Central memory CD8-positive, alpha-beta T cell (primary cell): ENCODE measurements at places on chromosomes 7 and 10.

- no peak for DNase-seq
Measured at GRCh38 chr7:80794631-80795573, 123.9 kb downstream of the SEMA3C start.

- DNase-seq, result no peak
Measured at GRCh38 chr10:109928475-109928891, 5.2 kb upstream of the XPNPEP1 start.

GRCh38 chr10:12656518-12657142, 307.3 kb downstream of the CAMK1D start:
- no peak for DNase-seq

GRCh38 chr7:2170576-2171521, 61.9 kb downstream of the MAD1L1 start:
- no peak for DNase-seq

DNA sequence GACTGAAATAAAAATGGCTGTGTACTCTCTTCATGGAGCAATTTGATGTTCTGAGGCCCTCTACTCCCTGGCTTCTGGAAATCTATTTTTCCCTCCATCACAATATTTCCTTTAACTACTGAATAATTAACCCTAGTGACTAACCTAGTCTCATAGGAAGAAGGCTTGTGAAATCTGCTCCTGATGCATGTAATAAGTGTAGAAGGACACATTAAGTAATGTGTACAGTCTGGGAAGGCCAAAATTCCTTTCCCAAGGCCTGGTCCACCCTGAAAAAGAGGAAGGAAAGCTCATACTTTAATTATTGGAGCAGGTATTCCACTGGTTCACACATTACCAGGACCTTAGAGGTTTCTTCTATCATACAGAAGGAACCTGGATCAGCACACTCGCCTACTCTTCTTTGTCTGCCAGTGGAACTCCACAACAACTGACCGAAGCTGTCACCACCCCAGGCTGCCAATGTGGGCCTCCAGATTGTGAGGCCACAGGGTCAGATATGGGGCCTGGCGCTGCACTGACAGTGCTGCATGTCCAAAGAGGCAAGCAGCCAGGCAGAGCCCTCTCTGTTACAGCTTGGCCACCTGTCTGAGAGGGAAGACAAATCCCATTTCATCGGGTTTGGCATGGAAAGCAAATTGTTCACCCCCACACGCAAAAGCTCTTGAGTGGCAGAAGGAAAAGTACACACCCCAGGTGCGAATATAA, 54.4 kb upstream of the FAM133B start:
- DNase-seq, result no peak

DNA sequence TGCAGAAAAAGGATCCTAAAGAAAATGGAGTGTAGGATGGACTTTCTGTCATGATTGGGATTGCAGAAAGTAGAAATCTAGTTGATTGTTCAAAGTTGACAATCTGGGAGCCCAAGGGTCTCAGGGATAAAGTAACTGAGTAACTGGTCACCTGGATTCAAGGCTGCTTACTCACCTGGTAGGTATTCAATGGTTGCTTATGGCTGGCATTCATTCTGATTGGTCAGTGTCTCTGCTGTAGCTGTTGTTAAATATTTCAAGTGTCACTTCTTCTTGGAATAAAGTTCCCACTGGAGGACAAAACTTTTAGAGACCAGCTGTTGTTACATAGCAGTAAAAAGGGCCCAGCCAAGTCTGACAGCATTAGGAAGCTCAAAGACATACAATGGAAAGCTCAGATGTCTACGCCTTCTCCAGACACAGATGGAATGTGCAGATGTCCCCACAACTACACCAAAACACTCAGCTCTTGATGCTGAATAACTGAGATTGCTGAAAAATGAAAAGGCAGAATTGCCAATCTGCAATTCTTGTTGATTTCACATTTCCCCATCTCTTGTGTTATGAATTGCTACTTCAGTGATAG, 106.9 kb downstream of the ZNF467 start:
- DNase-seq, result no peak

- no peak for DNase-seq
Measured at GRCh38 chr7:111952783-111953182, 253.4 kb downstream of the DOCK4 start.

DNA sequence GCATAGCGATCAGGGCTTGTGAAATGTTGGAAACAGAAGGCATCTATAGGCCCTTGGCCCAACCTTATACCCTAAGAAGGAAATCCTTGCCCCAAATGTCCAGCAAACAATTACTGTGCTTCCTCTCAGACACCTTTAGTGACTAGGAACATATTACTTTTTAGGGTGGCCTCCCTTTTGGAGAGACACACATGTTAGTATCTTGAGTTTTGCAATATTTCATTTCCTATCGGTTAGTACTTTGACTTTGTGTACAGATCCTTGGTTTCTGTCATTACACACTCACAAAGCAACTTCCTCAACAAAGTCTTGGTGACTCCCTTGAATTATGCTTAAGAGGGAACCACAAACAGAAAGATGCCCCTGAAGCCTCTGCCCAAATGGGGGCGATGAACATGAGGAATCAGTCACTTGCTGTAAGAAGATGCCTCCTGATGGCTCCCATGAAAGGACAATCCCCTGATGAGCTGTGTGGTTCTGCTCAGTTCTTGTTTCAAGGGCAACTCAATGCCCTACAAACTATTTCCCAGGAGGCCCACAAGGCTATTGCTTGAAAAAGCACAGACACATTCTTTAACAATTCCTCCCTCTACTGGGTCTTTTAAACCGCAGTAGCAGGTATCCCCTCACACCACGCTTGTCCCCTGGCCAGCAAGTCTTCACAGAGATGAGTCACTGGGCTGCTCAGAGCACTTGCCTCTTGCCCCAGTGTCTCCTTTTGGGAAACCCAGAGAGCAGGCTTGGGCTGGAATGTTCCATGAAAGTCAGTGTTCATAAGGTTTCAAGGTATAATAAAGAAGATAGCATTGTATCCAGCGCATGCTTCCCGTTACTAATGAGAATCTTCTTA, 196.2 kb downstream of the FANK1 start:
- no peak for DNase-seq
